Activated T-helper 17 cell treated with anti-CD3 and anti-CD28 coated beads, Interleukin-2, amount 50 U/mL, for 72 hours (primary cell): ENCODE measurements at places on chromosomes 3 and 15. TPM values are rescaled to one million over a fixed set of nuclear protein-coding genes. Genes with fewer than 3 reads are reported as not detected.

The ZNF501 gene
- total RNA-seq = 0.73 TPM

The TMIE gene
- 0.53 TPM for total RNA-seq

The SHF gene
- total RNA-seq = 111 TPM

The SENP2 gene
- total RNA-seq = 31.2 TPM

The CDHR4 gene
- total RNA-seq = 0.40 TPM

The STX19 gene
- not detected for total RNA-seq

The DYNLT2B gene
- 11.3 TPM for total RNA-seq

The GNAT1 gene
- not detected for total RNA-seq

The TTC23 gene
- total RNA-seq = 2.5 TPM

The ATP13A4 gene
- total RNA-seq = 3.3 TPM

The PTH1R gene
- not detected for total RNA-seq

The CYP11A1 gene
- total RNA-seq = not detected

The EPHA6 gene
- not detected for total RNA-seq

The SLC25A38 gene
- total RNA-seq = 38.2 TPM

The BNC1 gene
- not detected for total RNA-seq

The GPR15 gene
- 52.1 TPM for total RNA-seq
